ENCODE measurements at places on chromosomes 7 and 10.

- DNase-seq: no peak
Measured at GRCh38 chr10:101892782-101893391, 49.3 kb upstream of the KCNIP2 start.

DNA sequence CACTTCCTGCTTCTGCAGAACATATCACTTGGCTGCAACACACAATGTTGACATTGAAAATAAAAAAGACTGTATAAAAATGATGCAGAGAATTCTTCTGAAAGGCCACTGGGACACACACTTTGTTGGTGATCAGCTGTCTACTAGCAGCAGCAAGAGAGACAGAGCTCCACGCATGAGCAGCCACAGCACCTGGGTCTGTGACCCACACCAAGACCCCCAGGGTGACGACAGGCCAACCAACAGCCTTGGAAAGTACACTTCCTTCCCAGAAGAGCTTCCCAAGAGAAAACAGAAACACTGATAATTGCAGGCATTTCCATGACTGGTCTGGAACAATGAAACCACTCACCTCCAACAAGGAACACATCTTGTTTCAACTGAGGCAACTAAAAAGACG is 239.0 kb downstream of the DIP2C start:
- DNase-seq: no peak

GRCh38 chr7:37669818-37670217 is 13.7 kb upstream of the GPR141 start:
- DNase-seq: no peak

DNA sequence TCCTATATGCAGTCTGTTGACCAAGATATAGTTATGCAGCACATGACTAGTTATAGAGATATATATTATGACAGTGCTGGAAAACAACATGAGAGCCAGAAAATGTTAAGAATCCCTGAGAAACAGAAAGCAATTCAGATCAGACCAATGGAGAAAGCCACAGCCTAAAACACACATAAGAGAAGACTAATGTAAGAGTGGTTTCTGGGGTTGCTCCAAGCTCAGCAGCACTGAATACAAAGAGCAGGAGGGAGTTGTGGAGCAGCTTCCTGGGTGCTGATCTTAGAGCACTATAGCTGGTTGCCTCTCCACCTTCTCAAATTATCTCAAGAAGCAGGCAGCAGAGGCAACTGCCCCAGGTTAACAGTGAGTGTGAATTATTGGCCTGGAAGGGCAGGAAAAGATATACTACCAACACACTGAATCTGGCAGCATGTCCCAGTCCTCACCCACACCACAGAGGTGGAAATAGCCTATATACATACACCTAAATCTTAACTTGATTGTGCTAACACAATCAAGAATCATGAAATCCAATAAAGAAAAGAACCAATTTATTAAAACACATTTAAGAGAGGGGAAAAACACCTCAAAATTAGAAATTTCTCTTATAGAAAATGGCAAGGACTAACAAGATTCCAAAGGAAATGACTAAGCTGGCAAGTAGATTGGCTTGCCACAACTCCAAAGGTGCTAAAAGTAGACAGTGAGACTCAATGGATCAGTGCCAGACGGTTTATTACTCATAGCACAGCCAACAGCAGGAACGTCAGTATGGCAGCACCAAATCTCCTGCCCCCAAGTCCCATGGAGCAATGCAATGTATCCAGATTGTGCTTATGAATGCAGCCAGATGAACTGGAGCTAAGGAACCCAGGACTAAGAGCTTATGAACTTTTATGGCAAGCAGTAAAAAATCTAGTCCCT is 5.1 kb downstream of the PTTG1IP2 start:
- DNase-seq: no peak

DNA sequence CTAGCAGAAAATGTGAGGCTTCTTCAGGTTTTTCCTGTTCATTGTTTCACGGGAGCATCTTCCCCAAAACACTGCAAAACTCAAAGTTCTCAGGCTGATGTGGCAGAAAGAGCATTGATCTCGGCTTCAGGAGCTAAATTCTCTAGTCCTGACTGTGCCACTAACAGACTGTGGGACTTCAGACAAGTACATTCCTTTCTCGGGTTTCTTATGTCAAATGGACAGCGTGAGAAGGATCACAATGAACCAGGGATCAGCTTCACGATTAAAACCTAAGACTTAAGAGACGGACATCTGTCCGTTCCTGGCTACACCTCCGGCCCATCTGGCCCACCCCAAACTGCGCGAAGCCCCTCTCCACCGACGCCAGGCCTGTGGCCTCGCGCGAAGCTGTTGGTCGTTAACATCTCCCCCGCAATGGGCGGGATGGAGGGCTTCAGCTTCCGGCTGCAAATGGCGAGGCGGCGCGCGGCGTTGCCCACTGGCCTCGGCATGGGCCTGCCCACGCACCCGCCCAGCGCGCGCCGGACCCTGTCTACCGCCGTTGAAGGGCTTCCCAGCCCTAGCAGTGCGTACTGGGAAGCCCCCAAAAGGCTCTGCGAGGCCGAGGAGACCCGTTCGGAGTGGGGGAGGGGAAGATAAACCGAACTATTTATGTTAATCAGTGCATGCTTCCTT is 549 bp upstream of the DDX50 start:
- no peak for DNase-seq

- DNase-seq: no peak
Measured at GRCh38 chr7:64555046-64555445, 7.8 kb downstream of the ZNF680 start.

DNA sequence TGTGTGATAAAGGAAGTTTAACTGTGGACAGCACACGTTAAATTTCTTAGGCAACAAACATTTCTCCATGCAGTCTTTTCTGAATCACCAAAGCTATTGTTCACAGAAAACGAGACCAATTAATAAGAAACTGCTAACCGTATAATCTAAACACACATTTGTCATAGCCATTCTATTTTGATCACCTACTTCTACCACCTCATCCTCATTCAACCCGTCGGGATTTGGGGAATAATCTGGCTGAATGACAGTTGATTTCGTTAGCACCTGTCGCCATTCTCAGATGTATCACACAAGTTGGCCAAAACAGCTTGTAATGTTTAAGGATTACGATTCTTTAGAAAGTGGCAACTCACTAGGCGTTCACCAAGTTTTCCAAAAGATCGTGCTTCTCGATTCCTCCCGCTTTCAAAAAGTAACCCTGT is 1.2 kb downstream of the EZH2 start:
- no peak for DNase-seq

GRCh38 chr7:23356726-23357125 is 57.6 kb downstream of the MALSU1 start:
- DNase-seq: no peak

DNA sequence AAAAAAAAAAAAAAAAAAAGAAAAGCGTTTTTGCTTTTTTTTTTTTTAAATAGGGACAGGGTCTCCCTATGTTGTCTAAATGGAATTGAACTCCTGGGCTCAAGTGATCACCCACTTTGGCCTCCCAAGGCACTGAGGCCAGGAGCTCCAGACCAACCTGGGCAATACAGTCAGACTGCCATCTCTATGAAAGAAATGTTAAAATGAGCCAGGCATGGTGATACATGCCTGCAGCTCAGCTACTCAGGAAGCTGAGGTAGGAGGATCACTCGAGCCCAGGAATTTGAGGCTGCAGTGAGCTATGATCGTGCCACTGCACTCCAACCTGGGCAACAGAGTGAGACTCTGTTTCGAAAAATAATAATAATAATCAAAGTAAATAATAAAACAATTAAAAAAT is 16.5 kb upstream of the LMTK2 start:
- no peak for DNase-seq

DNA sequence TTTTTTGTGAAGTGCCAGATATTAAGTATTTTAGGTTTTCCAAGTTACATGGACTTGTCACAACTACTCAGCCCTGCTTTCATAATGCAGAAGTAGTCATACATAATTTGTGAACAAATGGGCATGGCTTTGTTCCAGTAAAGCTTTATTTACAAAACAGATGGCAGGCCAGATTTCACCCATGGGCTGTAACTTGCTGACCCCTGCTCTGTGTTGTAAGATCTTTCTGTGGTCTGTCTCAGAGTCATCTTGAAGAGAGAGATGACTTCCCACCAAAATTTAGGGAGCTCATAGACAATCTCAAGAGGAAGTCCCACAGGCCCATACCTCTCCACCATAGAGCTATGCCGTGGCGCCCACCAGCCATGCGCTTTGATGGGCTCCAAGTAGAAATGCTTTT is 616.1 kb downstream of the LRMDA start:
- DNase-seq: no peak

DNA sequence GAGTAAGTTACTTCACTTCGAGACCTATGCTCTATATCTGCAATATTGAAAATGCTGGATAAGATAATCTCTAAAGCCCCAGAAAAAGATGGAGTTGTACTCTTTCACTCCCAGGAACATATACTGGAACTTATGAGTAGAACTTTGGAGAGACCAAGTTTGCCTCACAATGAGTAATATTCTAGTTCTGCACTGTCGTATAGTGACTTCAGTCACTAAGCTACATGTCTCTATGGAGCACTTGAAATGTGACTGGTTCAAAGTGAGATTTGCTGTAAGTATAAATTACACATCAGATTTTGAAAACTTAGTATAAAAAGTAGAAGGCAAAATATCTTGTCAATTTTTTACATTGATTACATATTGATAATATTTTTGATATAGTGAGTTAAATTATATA is 116.4 kb downstream of the PTEN start:
- DNase-seq: no peak

DNA sequence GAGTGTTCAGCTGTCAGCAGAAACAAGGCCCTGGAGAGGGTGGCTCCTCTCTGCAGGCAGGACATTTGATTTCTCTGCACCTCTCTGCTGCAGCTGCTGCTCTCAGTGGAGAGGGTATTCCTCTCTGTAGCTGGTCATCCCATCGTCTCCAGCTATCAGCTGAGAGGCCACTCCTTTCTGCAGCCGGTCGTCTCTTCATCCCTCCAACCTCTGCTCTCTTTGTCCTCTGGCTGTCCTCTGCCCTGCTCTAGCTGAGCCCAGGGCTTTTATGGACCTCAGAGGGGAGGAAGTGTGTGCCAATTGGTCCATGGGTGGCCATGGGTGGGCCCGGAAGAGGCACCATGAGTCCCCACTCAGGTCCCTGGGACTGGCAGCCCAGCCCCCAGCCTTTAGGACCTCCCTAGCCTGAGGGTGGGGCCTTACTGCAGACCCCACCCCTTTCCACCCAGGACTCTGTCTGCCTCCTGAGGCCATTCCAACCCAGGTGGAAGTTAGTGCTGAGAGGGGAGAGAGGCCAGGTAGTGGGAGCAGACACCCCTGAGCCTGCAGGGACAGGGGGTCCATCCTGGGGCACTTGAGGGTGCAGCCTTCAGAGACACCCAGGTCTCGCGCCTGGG is 26.2 kb upstream of the CDCA7L start:
- DNase-seq: no peak

- no peak for DNase-seq
Measured at GRCh38 chr7:38863601-38864291, 45.2 kb downstream of the VPS41 start.

- DNase-seq: no peak
Measured at GRCh38 chr7:57404967-57405421, 45.0 kb upstream of the ZNF716 start.

DNA sequence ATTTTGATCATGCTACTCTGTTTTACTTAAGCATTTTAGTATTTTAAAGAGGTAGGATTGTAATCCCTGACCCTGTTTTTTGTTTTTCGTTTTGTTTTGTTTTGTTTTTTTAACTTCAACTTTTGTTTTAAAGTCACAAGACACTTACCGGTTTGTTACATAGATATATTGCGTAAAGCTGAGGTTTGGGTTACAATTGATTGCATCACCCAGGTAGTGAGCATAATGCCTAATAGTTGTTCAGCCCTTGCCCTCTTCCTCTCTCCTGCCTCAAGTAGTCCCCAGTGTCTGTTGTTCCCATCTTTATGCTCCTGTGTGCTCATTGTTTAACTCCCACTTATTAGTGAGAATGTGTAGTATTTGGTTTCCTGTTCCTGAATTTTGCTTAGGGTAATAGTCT is 93.1 kb upstream of the TEX47 start:
- DNase-seq: no peak

GRCh38 chr10:74585231-74586087 is 240.9 kb upstream of the KAT6B start:
- peak; percentile 30 for DNase-seq

DNA sequence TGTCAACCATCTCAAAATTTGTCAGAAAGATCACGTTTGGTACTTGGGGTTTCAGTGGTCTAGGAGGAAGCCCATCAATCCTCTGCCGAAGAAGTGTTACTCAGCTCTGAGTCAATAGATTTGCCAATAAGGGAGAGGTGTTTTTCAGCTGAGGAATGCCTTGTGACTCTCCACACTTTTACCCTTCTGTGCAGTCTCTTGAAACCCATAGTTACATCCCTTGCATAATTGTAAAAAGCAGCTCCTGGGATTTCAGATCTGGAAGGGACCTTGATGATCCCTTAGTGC is 47.5 kb downstream of the INSYN2A start:
- no peak for DNase-seq

DNA sequence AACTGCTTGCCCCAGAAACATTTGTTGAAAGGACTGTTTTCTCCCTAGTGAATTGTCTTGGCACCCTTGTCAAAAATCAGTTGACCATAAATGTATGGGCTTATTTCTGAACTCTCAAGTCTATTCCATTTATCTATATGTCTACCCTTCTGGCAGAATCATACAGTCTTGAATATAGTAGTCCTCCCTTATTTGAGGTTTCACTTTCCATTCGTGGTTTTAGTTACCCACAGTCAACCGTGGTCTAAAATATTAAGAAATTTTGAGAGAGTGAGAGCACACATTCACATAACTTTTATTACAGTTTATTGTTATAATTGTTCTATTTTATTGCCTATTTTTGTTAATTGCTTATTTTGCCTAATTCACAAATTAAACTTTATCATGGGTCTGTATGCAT is 17.4 kb upstream of the CEP41 start:
- DNase-seq: no peak

GRCh38 chr7:12821746-12822145 is 134.3 kb downstream of the ARL4A start:
- DNase-seq: no peak

GRCh38 chr10:44908936-44909630 is 2.1 kb upstream of the TMEM72 start:
- DNase-seq: peak; percentile 84

- no peak for DNase-seq
Measured at GRCh38 chr7:149027055-149027454, 1.2 kb downstream of the PDIA4 start.

- no peak for DNase-seq
Measured at GRCh38 chr10:52440612-52441285, 126.7 kb downstream of the DKK1 start.

- DNase-seq: no peak
Measured at GRCh38 chr7:75888464-75889222, 9.8 kb downstream of the RHBDD2 start.

DNA sequence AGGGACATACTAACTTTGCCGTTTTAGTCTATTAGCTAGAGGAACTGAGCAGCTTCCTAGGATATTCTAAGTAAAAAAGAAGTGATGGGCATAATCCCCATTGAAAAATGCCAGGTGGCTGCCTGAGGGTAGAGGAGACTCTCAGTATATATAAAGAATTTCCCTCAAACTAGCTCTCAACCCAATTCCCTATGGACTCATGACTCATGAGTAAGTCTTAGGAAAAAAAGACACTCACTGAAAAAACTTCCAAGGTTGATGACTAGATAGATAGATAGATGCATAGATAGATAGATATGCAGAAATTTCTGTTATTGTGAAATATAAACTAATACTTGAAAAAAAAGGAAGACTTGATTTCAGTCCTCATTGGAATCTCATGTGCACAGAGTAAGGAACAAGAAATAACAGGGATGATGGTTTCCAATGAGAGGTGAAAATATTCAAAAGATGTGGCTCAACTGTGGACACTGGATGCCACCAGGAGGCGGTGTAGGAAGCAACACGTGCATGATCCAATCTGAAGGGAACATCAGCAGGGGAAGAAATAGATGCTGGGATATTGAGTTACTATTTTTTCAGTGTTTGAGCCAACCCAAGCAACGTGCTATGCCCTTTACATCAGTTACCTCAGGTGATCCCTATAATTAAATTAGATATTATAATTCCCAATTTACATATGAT is 711.0 kb upstream of the LRRTM3 start:
- no peak for DNase-seq

Measured in tongue (tissue), 3 donors.